ENCODE measurements at places on chromosomes 5 and 9.
A peak's percentile ranks its signal among the peaks of the same experiment; 100 is the strongest.

DNA sequence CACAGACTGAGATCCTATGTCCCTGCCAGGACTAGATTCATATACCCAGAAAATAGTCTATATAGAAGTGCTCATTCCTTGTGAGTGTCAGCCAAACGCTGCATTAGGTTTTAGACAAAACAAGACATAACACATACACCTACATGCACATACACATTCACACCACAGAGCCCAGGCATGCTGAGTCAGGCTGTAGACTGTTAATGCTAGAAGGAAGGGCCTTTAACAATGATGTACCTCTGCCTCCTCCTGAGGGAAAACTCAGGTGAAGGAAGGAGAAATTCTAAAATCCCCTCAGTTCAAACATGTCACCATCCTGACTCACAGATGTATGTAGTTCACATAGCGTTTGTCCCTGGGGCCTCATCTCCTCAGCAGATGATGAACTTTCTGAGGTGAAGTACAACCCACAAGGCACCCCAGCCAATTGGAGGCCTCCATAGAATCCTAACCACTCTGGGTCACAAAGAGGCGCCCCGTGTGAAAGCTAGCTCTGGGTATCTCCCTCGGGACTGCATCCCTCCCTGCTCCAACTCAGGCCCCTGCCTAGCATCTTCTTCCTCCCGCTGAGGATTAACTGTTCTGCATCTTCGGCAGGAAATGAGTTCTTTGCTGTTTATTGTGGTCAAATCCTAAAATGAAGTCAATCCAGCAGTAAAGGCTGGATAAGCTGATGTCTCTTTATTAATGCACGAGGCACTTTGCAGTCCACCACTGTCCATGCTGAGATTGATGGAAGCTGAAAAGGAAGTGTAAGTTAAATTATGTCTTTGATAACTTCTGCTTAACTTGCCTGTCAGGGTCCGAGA lies 40.8 kb upstream of the FSTL4 start:
- no peak for DNase-seq

DNA sequence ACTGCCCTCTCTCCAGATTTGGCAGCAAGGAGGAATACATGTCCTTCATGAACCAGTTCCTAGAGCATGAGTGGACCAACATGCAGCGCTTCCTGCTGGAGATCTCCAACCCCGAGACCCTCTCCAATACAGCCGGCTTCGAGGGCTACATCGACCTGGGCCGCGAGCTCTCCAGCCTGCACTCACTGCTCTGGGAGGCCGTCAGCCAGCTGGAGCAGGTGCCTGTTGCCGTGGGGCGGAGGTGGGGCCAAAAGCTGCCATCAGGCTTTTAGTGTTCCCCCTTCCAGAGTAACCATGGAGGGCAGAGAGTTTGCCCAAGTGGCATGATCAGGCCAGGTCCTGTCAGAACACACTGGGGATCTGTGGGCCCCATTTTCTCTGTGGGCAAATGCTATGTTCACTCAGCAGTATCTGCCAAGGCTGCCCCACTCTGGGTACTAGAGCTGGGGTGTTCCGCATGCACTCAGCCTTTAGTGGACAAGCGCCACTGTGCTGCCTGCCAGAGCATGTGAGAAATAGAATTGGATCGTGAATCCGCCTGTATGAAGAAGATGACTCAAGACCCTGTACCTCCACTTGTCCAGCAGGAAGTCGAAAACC lies 117.1 kb downstream of the DAB2IP start:
- DNase-seq = no peak

- no peak for DNase-seq
These were observed 179.2 kb downstream of the FGF18 start for GRCh38 chr5:171598641-171599152.

DNA sequence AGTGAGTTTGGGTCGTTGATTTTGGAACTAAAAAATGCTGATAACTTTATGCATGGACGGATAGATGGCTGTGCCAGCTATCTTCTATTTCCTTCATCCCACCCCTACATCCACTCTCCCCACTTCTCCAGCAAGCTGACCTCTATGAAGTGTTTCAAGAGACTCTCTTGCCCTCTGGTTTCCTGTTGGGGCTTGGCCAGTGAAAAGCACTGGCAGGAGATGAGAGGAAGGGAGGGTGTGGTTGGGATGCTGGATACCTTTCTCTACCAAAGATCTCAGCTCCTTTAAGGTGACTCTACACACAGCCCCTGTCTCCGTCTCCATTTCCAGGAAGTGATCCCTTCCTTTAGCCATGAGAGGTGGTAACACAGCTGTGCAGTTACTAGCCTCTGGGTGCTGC lies 30.0 kb upstream of the JMY start:
- no peak for DNase-seq

DNA sequence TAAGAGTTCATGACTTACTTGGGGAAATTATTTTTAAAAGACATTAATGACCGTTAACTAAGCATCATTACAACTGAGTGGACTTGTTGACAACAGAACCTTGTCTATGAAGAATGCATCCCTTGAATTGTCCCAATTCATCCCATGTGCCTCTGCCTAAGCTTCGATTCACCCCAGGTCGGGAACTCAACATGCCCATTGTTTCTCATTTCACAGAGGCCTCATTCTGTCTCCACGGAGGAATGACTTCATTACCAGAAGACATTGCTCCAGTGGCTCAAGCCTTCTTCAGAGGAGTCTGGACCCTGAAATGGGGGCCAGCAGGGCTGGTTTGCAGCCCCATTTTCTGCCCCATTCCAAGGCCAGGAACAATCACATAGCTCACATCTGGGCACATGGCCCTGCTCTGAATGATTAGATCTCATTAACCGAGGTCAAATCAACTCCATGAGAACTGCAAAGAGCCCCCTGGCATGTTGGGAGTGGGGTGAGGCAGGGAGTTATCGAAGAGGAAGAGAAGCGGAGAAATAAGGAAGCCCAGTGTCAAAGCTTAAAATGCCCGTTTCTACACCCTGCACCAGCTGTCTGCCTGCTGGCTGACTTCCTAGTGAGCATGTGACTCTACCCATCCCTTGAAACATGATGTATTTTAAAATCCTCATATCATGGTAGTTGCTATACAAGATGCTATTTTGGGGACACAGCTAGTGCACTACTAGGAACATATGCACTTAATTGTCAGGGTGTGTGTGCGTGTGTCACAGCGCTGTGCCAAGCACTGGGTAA lies 137.3 kb downstream of the LHFPL2 start:
- DNase-seq = peak; percentile 53

DNA sequence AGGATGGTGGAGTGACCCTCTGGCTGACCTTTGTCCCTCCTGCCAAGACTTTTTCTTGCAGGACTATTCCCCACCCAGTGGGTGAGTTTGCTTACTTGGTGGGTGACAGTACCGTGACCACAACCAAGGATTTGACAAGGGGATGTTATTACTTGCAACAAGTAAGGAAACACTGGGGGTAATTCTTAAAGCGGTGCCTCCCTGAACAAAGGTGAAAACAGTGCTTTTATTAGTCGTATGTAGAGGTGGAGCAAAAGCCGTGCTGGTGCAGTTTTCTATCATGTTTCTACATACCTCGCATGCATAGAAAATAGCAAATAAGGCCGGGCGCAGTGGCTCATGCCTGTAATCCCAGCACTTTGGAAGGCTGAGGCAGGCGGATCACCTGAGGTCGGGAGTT lies 41.0 kb upstream of the KDM4C start:
- no peak for DNase-seq

DNA sequence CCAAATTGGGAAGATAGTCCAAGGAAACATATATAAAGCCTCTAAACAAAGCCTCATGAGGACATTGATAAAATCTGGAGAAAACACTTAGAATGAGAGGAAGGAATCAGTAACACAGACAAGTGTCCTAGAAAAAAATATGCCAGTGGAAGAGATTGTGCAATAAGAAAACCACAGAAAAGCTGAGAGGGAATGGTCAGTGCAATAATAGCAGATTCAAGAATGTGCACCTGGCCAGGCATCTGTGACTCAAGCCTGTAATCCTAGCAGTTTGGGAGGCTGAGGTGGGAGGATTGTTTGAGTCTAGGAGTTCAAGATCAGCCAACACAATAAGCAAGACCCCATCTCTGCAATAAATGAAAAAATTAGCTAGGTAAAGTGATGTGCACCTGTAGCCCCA lies 691.2 kb upstream of the CDH6 start:
- DNase-seq = no peak

GRCh38 chr9:38025166-38025565 lies 43.9 kb downstream of the SHB start:
- no peak for DNase-seq

GRCh38 chr9:107174441-107174840 lies 108.6 kb upstream of the RAD23B start:
- no peak for DNase-seq

- no peak for DNase-seq
These were observed 1.4 kb downstream of the TUBB4B start for GRCh38 chr9:137242269-137243203.
